ENCODE measurements at places on chromosomes 13 and 19.

- no peak for DNase-seq
Observed at GRCh38 chr13:72782717-72783116, 784 bp downstream of the PIBF1 start.

DNA sequence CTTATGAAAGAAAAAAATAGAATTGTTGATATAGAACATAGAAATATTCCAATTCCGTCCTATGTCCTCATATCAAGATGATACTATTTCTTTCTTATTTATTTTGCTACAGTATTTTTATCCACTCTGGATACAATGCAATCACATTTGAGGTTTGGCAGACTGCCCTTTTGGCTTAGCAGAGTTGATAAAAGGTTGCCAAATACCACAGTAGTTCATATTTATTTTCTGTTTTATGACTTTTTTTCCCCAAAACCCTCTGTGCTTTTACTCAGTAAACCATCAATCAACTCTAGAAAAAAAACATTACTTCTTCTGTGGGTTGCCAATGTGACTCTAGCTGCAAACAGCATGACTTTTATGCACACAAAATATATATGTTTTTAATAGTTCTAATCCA, 424.5 kb downstream of the PCDH9 start:
- DNase-seq: peak; percentile 14

GRCh38 chr19:35077411-35078223, 36.1 kb downstream of the HPN start:
- DNase-seq: no peak

DNA sequence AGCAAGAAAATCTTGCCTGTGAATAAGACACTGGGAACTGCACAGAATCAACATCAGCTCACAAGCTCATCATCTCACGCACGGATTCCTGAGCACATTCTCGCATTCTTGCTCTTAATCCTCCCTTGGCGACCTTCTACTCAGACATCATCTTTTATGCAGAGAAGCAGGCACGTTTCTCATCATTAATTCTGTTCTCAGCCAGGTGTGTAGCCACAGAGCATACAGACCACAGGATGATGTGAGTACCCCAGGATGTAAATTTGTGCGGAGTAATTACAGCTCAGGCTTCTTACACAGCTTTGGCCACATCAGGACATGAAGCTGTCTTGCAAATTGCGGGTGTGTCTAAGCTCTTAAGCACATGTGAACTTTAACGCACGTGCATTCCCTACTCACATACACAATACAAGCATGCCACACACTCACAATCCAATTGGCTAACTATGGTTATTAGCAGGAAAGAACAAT, 36.5 kb upstream of the SACS start:
- no peak for DNase-seq

DNA sequence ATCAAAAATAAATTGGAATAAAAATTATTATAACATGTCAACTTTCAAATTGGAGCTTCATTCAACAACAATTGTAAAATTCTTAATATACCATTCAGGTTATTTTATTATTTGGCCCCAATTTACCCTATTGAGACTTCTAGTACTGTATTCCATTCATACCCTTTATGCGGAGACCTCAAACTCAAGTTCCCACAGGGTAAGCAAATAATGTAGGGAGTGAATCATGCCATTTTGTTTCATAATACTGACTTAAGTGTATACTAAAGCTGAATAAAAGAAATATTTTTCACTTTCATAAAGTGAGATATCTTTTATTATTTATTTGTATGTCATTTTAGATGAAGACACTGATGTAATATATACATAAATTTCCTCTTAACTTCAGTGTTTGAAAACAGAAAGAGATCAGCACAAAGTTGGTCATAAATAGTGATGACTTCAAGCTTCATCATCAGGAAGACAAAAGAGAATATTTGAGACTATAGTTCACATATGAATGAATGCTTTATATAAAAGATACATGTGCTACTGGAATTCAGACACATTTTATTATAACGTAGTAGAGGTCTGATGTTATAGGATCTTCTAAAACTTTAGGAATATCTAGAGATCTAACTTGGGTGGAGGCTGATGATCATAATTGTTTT, 894.4 kb upstream of the PCDH9 start:
- no peak for DNase-seq

- DNase-seq: no peak
Observed at GRCh38 chr19:19343762-19344161, 23.1 kb downstream of the MAU2 start.

DNA sequence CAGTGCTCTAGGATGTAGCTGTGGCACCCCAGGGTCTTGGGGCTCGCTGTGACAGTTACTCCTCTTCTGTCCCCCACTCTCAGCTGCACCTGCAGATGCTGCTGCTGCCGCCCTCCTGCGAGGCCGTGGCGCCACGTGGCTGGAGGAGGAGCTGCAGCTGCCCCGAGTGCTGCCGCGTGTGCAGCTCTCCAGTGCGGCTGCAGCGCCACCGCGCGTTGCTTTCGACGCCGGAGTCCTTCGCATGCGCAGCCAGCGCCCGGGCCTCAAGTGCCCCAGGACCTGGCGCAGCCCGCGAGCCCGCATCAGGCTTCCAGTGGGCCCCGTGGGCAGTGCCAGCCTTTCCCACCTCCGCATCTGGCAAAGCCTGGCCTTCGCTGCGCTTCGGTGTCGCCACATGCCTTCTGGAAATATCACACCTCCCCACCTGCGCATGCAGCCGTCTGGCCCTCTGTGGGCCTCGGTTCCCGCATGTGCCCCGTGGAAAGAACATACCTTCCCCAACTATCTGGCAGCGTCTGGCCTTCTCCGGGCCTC, 692 bp upstream of the ZNF580 start:
- DNase-seq: peak; percentile 53

- DNase-seq: no peak
Observed at GRCh38 chr19:38559428-38560401, 58.0 kb downstream of the MAP4K1 start.

DNA sequence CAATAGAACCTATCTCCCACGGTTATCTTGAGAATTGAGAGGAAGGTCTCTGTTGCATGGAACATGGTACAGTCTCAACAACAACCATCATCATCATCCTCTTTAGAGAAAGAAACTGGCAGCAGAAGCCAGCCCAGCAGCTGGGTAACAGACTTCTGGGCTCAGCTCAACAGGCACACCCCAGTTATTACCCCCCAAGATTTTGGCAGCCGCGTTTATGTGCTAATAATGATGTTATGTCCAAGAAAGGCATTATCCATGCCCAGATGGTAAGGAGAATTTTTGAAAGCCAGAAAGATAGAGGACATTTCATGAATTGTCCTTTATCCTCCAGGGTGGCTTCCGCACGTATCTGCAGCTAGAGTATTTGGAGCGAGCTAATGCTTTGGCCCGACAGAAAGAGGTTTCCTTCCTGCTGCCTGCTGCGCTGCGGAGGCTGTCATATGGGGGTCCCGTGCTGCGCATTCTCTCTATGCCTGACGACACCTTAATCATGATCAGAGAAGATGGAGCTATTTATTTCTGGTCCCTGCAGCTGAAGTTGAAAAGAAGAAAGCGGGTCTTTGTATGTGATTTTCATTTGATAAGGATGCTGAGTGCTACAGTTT, 89.9 kb downstream of the TEX26 start:
- no peak for DNase-seq

DNA sequence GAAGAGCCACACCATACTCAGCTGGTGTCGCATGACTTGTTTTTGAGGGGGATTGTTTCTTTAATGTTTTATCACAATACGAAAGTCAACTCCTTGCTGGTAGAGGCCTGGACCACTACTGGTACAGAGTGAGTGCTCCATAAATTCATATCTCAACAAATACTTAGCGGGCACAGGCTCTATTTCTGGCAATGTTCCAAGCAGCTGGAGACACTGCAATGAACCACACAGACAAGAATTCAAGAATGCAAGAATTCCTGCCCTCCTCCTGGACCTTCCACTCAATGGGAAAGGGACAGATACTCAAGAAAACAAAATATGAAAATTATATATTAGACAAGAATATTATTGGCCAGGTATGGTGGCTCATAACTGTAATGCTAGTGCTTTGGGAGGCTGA, 5.1 kb upstream of the FXYD5 start:
- no peak for DNase-seq

DNA sequence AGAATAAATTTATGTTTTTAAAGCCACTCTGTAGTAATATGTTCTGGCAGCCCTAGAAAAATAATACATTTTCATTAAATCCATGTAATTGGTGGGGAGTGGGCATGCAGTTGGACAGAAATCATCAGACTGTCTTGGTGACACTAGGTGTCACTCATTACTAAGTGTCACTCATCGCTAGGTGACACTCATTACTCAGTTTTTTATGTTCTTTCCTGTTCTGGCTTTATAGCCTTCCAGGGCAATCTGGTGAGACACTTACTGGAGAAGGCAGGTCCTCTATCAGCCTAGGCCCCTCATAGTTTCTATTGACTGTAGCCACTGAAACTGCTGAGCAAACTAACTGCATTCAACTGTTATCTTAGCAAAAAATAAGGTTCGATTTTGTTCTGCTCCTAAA, 542.1 kb downstream of the SLITRK1 start:
- DNase-seq: no peak

DNA sequence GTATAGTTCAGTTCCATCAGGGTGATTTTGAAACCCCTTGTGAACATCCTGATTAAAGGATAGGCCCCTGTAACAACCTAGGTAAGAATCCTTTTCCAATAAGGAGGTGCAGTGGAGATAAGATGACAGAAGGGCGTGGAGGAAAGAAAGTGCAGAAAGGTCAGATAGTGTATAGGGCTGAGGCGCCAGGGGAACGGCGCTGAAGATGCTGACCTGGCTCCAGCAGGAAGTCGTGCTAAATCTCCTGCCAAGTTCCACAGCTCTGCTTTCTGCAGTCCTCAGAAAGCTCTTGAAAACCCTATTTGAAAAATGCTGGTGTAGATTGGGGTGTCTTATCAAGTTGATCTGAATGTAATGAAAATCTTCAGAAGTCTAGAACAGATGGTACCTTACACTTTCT, 221.7 kb downstream of the COG6 start:
- no peak for DNase-seq

DNA sequence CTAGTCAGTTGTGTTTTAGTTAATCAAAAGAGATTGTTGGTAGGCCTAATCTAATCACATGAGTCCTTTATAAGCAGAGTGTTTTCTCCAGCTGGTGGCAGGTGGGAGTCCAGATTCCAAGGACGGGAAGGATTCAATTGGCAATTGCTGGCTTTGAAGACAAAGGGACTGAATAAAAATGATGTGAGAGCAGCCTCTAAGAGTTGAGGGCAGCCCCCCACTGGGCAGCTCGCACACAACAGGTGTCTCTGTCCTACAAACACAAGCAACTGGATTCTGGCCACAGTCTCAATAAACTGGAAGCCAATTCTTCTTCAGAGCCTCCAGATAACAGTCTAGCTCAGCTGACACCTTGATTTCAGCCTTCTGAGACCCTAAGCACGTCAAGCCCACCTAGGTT, 915.2 kb downstream of the PCDH9 start:
- no peak for DNase-seq

DNA sequence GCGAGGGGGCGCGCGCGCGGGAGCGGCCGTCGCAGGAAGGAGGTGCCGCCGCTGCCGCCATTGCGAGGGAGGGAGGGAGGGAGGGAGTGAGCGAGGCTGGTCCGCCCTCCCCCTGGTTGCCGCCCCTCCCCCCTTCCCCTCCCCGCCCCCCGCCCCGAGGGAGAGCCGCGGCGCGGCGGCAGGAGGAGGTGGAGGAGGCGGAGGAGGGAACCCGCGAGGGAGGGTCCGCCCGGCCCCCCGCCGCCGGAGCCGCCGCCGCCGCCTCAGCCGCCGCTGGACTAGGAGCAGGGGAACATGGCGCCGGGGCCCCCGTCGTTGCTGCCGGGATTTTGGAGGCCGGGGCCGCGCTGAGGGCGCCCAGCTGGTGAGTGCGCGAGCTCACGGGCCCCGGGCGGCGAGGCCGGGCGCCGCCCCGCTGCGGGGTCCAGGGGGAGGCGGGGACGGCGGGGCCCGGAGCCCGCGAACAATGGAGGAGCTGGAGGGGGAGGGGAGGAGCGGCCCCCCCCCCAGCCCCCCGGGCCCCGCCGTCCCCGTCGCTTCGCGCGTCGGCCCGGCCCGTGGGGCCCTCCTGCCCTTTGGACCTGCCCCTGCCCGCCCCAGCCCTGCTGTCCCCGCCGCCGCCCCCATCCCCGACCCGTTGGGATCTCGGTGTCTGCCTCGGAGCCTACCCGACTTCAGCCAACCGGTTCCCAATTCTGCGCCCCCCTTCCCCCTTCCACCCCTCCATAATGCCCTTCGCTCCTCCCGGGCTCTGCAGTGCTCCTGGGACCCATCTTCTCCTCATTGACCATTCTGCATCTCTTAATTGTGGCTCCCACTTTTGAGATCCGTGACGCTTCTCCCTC, at the start of gene ARHGAP35:
ARHGAP35 (plus strand) TSS at position 152 of the 845 bp plus-strand sequence. CDS start 57,679 bp downstream, outside the sequence.
- DNase-seq: no peak

DNA sequence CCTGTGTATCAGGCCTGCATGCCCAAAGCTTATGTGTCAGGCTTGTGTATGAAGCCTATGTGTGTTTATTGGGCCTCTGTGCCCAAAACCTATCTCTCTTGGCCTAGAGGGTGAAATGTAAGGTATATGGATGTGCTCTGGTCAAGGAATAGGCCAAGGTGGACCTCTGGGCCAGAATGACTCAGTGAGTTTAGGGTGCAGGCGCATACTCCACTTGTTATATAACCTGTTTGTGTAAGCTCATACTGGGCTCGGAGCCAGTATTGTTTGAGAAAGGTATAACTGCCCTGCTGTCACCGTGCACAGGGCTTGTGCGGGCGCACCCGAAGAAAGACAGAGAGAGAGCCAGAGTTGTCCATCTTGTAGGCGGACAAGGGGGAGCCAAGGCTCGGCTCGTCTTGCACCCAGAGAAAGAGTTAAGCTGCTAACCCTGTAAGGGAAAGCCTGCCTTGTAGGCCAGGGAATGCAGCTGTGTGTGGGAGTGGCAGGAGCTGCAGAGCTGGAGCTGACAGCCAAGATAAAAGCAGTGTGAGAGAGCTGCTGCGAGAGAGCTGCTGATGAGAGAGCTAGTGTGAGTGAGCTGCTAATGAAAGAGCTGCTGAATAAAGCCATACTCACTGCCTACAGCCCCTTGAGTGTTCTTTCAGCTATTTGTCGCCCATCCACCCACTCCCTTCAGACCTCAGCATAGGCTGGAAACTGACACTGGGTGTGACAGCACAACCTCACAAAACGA, 43.4 kb upstream of the N4BP2L1 start:
- no peak for DNase-seq

GRCh38 chr13:37207691-37208451, 102.4 kb upstream of the CSNK1A1L start:
- no peak for DNase-seq

GRCh38 chr13:41554180-41554579, 96.8 kb downstream of the RGCC start:
- DNase-seq: no peak

DNA sequence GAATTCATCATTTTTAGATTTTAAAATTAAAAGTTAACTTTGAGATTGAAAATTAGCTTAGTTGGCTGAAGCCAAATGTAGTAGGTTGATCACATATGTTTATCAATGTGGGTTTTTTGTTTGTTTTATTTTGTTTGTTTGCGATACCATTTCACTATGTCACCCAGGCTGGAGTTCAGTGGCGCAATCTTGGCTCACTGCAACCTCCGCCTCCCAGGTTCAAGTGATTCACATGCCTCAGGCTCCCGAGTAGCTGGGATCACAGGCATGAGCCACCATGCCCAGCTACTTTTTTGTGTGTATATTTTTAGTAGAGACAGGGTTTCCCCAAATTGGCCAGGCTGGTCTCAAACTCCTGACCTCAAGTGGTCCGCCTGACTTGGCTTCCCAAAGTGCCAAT, 665.7 kb upstream of the SLC10A2 start:
- DNase-seq: no peak

GRCh38 chr13:65744836-65745235, 1485.3 kb downstream of the PCDH9 start:
- DNase-seq: peak; percentile 35

- no peak for DNase-seq
Observed at GRCh38 chr19:16301999-16302694, 22.5 kb upstream of the KLF2 start.
